T-cell (primary cell): ENCODE measurements at places on chromosomes 16 and 17.
A peak's percentile ranks its signal among the peaks of the same experiment; 100 is the strongest.

- DNase-seq = no peak
Measured at GRCh38 chr16:23052221-23052620, 97.0 kb downstream of the USP31 start.

DNA sequence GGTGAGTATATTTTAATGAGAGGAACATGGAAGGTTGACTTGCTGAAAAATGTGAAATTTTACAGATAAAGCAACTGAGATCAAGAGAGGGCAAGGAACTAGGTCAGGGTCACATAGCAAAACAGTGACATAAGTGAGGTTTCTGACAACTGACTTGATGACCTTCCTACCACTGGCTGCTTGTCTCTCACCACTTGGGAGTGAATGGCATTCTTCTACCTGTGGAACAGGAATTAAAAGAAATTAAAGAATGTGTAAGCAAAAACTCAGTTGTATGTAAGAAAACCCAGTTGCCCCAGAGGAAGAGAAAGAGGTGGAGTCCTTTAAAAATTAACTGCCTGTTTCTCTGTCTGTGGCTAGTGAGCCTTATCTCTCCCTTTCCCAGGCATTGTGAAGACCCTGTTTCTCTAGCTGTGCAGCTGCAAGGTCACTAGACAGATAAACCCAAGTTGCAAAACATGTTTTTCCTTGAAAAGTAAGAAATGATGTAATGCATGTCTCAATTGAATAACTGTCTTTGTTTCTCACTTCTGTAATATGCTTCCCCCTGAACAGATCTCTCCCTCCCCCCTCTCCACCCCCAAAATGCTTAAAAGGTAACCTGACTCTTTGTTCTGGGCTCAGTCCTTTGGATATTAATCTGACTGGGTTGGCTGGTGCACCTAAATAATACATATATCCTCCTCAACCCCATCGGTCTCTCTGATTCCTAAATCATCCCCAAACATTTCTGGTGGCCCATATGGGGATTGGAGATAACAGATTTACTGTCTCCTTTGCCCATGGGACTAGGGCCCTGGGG lies 23.4 kb downstream of the ACSM1 start:
- no peak for DNase-seq

DNA sequence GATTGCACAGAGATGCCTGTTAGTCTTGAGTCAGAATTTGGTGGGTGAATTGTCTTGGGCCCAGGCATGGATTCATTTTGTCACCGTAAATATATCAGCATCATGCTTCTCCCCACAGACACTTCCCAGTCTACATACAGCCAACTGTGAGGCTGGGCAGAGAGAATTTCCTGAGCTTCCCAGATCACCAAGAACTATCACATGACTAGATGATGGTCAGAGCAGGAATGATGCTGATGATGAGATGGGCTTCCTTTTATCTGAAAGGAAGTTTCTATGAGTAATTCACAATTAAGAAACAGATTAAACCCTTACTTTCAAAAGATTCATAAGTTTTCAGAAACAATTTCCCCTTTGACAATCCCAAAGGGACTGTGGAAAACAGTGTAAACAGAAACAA lies 323 bp upstream of the KRTAP9-9 start:
- DNase-seq = no peak

- no peak for DNase-seq
Measured at GRCh38 chr16:49011901-49012300, 269.7 kb downstream of the CBLN1 start.

DNA sequence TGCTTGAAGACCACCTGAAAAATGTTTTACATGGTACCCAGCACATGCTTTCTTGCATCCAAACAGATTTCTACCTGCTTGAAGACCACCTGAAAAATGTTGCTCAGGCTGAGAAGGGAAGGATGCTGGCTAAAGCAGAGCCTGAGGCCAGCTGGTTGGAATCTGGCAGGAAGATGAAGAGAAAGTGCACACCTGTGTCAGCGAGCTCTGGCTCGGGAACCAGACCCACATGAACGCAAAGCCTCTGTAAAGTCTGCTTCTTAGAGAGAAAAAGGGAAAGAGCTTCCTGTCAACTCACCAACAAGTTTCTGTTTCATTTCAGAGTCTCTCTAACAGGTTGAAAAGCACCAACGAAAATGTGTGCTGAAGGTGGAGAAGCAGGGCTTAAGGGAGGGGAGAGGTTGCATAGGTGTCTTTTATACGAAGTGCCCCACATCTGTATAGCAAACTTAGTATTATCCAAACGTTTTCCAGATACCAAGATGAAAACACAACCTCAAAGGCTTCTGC lies 226.0 kb downstream of the TOX3 start:
- no peak for DNase-seq

- no peak for DNase-seq
Measured at GRCh38 chr16:48187779-48188178, 32.0 kb upstream of the ABCC12 start.

- no peak for DNase-seq
Measured at GRCh38 chr17:41728056-41728455, 6.4 kb downstream of the HAP1 start.

DNA sequence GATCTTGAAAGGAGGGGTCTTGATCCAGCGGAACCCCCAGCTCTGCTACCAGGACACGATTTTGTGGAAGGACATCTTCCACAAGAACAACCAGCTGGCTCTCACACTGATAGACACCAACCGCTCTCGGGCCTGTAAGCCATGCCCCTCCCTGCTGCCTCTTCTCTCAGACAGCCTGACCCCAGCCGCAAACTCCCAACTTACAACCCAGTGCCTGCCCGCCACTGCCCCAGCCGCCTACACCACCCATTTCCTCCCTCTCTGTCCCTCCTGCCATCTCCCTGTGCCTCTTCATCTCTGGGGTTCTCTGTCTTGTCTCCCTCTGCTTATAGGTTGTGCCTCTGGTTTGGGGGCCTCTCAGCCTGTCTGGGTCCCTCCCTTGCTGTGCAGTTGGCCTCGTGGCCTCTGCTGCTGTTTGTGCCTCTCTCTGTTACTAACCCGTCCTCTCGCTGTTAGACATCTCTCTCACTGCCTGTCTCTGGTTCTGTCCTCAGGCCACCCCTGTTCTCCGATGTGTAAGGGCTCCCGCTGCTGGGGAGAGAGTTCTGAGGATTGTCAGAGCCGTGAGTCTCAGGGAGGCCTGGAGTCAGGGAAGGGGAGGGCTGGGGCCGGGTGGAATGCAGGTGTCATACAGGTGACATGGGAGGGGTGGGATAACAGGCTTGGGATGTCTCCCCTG lies 9.6 kb downstream of the ERBB2 start:
- no peak for DNase-seq

DNA sequence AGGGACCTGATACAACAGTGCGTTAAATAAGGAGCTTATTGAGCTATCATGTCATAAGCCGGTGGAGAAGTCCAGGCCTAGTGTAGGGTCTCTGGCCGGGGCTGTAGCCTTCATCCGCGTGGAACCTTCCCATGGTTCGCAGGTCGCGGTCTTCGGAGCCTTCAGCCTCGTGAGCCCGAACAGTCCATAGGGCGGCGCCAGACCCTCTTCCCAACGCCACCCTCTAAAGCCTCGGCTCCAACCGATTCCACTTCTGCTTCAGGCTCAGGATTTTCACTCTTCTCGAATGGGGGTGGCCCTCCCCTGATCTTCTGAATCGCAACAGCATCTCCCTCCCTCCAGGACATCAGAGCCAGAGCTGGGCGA lies 10.3 kb upstream of the BRCA1 start:
- no peak for DNase-seq

GRCh38 chr16:53378138-53378537 lies 56.1 kb upstream of the RBL2 start:
- DNase-seq = no peak

DNA sequence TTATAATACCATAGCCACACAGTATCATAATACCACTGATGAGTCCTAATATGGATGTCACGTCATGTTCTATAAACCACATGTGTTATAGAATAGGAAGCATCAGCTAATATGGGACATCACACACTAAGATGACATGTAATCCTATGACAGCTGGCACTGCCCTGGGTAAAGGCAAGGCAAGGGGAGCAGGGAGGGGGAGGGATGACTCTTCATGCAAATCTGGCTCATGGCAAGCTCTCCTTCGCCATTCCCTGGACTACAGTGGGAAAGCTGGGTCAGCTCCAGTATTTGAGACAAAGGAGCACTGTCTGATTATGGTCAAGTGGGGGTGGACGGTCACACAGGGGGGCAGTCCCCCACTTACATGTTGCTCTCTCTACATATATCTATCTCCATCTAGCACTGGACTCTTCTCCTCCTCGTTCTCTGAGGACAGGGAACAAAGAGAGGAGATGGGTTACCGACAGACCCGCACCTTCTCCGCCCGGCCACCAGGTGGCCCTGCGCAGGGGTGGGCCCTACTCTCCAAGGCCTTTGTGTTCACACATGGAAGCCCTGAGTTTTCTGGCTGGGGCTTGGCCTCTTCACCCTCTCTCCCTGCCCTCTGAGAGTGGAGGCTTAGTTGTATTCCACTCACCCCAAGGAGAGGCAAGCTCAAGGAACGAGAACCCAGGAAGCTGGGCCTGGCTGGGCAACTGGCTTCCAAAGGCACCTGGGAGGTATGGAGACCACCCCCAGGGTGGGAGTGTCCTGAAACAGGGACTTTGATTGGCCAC lies 23.4 kb upstream of the MPO start:
- peak; percentile 39 for DNase-seq

DNA sequence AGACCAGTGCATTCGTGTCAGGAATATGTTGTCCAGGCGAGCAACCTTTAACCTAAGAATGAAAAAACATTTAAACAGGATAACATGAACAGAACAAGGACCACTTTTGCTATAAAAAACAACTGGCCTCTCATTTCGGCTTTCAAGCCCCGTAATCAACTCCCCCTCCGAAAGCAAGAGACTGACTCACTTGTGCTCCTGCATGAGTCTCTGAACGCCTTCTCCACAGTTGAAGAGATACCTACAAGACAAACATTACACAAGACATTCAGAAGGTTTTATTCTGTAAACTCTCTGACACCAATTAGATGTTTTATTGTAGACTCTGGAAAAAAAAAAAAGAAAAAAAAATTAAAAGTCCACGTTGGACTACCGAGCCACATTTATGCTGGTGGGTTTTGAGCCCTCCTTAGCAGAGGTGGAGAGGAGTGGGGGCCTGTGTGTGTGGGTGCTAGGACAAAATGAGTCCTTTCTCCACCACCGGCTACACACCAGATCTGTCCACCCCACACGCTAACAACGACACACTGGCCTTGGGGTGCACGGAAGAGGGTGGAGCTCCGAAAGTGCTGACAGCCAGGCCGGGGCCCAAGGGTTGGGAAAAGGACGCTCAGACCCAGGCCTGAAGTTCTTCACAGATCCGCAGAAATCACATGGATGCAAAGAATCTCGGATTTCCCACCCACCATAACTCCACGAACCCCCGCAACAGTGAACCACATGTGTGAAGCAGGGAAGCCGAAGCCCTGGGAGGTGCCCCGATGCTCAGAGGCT lies 759 bp downstream of the ELAC2 start:
- DNase-seq = no peak

- no peak for DNase-seq
Measured at GRCh38 chr17:81120149-81120484, 45.2 kb upstream of the PVALEF start.

- no peak for DNase-seq
Measured at GRCh38 chr16:52872731-52873130, 180.0 kb downstream of the CHD9NB start.

DNA sequence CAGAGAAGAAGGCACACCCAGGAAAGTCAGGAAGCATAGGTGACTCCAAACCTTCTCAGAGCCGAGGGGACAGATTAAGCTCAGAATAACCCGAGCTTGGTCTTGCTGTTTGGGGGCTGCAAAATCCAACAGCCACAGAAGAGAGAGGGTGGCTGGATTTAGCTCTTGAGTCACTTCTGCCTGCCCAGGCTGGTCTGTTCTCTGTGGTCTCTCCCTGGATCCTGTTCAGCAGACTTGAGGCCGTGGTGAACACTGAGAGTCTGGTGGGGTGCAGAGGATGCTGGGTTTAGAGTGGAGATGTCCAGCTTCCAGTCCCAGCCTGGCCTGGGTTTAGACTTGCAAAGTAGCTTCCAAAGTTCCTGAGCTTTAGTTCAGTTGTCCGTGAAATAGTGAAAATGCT lies 8.8 kb downstream of the SLC26A11 start:
- DNase-seq = no peak

GRCh38 chr17:55996826-55997225 lies 156.4 kb upstream of the ANKFN1 start:
- DNase-seq = no peak

- no peak for DNase-seq
Measured at GRCh38 chr17:77392376-77393273, 251.9 kb downstream of the SEC14L1 start.

DNA sequence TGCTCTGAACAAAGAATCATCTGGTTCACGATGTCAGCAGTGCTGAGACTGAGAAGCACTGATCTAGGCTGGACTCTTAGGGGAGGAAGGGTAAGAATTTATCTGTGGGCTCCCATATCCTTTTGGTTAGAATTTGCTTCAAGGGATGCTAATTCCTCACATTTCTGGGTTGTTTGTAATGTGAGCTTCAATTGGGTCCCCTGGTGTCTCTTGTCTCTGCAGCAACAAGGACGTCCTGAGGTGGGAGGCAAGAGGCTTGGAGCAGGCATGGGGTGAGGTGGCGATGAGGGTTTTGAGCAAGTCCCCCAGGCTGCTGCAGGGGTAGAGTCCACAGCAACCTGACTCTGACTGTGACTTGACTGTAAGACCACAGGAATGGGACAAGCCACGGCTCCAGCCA lies 213.8 kb upstream of the NLRP1 start:
- no peak for DNase-seq

- no peak for DNase-seq
Measured at GRCh38 chr17:65204001-65204400, 66.8 kb downstream of the RGS9 start.

DNA sequence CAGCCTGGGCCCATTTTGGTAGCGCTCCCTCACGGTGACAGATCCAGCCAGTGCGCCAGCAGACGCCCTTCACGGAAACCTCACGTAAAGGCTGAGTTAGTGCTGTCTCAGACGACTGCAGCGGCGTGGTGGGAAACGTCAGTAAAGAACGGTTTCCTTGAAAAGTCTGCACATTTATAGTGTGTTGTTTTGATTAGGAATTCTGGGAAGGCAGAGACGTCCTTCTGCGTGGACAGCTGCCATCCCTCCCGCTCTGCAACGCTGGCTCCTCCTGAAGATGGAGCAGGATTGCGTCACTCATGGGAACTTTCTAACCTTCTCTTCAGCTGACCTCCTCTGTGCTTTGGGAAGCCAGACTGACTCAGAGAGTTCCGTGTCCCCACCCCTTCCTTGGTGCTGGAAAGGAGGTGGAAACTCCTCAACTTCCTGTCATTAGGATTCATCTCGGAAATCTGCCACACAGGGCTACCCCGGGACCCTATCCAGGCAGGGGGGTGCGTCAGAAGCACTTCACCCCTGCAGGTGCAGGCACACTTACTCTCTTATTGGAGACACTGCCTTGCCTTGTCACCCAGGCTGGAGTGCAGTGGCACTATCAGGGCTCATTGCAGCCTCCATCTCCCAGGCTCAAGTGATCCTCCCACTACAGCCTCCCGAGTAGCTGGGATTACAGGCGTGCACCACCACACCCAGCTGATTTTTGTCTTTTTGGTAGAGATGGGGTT lies 24.3 kb upstream of the CRISPLD2 start:
- no peak for DNase-seq
